Urinary bladder (tissue), 4 donors: ENCODE measurements at places on chromosomes 5 and 9. TPM values are rescaled to one million over a fixed set of nuclear protein-coding genes. Genes with fewer than 3 reads are reported as not detected.

- DNase-seq, result no peak
Measured at GRCh38 chr9:99515895-99516656, 294.0 kb downstream of the SEC61B start.

- no peak for DNase-seq
Measured at GRCh38 chr5:142202282-142202681, 93.7 kb downstream of the NDFIP1 start.

Gene RPS14
- polyA plus RNA-seq, result 4,014 TPM

Gene ACTBL2
- polyA plus RNA-seq, result not detected

- no peak for DNase-seq
Measured at GRCh38 chr5:13664377-13664776, 280.1 kb downstream of the DNAH5 start.

Gene TLR4
- polyA plus RNA-seq, result 5.6 TPM

Gene OR13C2
- not detected for polyA plus RNA-seq

- no peak for DNase-seq
Measured at GRCh38 chr5:6408627-6409446, 30.5 kb upstream of the MED10 start.

GRCh38 chr5:143418140-143418866 lies 14.8 kb upstream of the NR3C1 start:
- DNase-seq, result no peak
